NCI-H345 (cell line): ENCODE measurements at places on chromosomes 1 and 21.

DNA sequence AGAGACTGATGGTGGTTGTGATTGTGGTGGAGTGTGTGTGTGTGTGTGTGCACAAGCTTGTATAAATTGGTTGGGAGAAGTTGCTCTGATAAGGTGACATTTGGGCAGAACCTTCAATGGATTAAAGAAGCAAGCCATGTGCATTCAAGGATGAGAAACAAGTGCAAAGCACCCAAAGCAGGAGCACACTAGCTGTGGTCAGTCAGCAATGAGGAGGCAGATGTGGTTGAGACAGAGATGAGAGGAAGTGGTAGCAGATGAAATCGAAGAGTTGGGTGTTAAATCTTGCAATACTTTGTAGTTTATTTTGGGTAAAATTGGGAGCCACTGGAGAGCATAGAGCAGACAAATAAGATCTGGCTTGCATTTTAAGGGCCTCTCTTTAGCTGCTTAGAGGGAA lies 4.4 kb upstream of the PGBD5 start:
- DNase-seq = no peak

- no peak for DNase-seq
Measured at GRCh38 chr1:205071028-205071409, 13.2 kb downstream of the TMEM81 start.

GRCh38 chr1:23184212-23184934 lies 15.7 kb upstream of the LUZP1 start:
- DNase-seq = peak; percentile 56

- DNase-seq = no peak
Measured at GRCh38 chr1:10663678-10664035, 132.8 kb downstream of the CASZ1 start.

- DNase-seq = peak; percentile 12
Measured at GRCh38 chr1:117371441-117372151, 4.3 kb downstream of the MAN1A2 start.

DNA sequence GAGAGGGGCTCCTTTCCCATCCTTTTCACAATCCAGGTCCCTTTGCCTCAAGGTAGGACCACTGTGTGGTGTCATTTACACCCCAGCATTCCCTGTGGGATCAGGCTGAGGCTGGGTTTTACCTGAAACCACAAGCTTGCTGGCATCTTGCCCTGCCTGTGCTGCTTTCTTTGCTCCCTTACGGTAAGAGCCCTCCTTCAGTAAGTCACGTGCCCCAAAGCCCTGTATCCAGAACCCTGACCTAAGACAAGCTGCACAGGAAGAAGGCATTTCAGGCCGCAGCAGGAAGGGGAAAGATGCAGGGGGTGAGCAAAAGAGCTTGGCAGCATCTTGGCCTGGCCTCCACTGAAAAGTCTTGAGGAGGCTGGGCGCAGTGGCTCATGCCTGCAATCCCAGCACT lies 58.4 kb downstream of the KLHDC7A start:
- no peak for DNase-seq

DNA sequence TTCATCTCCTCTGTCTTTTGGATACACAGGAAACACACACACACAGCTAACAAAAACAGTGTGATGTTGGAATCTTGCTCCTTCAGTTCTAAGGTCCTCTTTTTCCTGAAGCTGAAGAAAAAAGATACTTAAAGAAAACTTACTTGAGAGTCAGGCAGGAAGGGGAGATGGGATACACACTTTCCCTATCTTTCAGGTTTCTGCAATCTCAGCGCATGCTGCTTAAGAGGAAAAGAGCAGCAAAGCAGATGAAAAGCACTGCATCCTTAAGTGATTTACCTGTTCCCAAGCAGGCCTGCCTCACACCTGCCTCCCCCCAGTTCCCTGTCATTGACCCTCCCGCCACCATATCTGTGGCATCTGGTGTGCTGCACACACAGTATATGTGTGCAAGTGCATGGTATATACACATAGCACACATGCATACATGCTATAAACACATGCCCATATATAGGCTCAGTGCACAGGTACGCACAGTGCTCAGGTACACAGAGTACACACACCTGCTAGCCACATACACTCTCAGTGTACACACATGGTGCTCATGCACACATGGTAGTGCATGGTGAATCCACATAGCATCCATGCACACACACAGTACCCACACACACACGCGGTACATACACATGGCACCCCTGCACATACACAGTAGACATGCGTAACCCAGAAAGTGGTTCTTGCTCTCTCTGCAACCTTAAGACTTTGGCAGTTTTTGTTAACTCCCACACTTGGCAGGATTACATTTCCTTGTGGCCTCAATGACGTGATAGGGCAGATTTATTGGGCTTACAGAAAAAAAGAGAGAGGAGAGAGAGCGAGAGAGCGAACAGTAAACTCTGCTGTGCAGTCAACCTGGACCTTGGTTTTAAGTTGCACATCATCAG lies 166.9 kb downstream of the TOMM20 start:
- DNase-seq = no peak

GRCh38 chr1:6912518-6912917 lies 127.3 kb downstream of the CAMTA1 start:
- DNase-seq = no peak

DNA sequence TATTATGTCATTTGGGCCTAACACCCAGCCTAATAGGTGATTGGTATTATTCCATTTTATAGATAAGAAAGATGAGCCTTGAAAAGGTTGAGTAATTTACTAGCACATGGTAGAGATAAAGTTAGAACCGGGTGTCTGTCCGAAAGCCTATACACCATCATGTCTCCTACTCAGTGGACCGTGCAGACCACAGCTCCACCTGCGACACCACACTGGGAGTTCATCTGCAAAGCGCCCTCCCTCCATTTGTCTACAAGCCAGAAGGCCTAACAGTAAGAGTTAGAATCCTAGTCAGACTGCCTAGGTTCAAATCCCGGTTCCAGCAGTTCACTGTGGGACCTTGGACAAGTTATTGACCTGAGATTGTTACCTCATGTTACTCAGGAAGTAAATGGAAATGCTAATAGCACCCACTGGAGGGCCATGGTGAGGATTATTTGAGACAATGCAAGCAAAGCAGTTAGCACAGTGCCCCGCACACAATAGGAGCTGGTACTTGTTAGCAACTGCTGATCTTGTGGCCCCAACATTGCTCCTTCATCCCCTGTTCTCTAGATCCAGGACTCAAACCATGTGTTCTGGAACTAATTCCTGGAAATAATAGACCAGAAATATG lies 20.5 kb downstream of the ARMH1 start:
- no peak for DNase-seq

DNA sequence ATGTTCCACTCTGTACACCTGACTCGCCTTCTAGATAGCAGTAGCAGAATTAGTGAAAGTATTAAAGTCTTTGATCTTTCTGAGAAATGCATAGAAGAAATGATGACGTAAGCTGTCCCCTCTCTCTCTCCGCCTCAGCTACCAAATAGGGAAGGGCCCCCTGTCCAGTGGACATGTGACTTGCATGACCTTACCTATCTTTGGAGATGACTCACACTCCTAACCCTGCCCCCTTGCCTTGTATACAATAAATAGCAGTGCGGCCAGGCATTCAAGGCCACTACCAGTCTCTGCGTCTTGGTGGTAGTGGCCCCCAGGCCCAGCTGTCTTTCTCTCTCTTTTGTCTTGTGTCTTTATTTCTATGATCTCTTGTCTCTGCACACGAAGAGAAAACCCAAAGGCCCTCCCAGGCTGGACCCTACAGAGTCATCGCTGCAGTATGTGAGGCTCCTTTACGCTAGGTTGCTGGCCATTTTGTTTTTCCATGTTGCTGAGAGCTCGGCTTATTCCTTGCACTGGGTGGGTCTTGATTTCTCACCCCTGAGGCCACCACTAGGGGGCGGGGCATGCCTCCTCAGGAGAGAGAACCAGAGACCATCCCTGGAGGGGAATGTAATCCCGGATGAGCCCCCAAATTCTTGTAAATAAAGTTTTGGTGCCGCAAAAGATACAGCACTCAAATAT lies 16.0 kb upstream of the ZBTB8B start:
- DNase-seq = peak; percentile 7

GRCh38 chr1:64581135-64581842 lies 111.4 kb downstream of the CACHD1 start:
- peak; percentile 64 for DNase-seq

DNA sequence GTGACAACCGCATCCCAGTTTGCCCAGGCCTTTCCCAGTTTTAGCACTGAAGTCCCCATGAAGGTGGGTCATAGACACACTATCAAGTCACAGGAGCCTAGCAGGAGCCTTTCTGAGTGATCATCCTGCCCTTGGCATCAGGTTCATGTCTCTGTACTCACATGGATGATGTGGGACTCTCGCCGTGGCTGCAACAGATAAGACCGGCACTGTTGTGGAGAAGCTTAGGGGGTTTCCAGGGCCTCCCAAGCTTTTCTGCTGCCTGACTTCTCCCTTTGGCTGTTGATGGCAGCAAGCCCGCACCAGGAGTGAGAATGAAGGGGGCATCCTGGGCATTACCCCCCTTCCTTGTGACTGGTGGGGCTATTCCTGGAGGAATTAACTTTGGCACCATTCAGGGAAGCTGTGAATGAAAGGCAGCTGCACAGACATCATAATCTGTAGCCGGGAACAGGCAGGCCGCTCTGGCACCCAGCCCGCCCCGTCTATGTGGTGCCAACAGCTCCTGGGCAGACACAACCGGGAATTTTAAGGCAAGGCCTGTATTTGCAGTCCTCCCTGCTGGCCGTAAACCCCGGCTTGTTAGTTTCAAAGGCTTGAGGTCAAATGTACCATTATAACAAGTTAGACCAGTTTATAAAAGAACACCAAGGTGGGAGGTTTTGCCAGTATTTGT lies 148.6 kb downstream of the HUNK start:
- no peak for DNase-seq

DNA sequence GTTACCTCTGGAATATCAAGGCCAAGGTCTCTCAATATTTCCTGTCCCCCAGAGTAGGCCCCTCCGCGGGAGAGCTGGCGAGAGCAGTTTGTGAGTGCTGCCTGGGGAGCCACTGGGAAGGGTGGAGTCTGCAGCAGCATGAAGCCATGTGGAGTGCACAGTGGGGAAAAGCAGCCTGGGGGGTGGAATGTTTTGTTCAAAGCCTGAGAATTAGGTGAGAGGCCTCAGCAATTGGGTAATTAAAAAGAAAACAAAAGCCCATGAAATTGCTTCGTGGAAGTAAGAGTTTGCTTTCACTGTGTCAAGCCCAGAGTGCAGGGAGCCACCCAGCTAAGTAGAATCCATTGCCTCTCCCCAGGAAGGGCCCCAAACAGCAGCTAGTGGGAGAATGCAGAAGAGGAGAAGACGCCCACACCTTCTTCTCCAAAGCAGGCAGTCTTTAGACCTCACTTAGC lies 30.2 kb upstream of the DISC1 start:
- DNase-seq = peak; percentile 51

DNA sequence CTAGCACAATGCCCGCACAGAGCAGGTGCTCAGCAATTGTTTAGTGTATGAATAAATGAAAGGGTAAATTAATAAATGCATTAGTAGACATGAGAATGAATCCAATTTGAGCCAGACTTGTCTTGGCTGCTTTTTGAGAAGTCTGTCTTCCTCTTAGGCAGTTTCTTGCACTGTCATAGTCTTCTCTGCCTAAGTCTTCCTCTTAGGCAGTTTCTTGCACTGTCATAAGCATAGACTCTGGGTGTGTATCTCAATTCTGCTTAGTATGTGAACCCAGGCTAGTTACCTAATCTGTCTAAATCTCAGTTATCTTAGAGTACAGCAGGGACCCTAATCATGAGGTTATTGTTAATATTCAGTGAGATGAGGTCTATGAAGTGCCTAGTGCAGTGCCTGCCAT lies 27.2 kb downstream of the NHLH2 start:
- DNase-seq = no peak

GRCh38 chr21:36384885-36385232 lies 333 bp upstream of the CHAF1B start:
- DNase-seq = no peak

DNA sequence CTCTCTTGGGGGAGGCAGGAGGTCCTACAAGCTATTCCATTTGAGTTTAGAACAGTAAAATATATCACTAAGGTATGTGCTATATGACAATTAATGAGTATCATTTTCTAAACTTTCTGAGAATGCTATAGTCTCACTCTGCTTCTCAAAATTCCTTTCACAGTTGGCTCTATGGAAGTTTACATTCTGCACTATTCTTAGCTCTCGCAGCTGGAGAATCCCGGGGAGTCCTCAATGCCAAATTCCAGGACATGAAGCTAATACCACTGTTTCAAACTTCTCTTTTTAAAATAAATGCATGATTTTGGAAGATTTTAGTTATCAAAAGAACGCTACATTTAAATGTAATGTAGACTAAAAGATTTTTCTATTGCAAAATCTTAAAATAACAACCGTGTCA lies 22.4 kb upstream of the PALMD start:
- no peak for DNase-seq

DNA sequence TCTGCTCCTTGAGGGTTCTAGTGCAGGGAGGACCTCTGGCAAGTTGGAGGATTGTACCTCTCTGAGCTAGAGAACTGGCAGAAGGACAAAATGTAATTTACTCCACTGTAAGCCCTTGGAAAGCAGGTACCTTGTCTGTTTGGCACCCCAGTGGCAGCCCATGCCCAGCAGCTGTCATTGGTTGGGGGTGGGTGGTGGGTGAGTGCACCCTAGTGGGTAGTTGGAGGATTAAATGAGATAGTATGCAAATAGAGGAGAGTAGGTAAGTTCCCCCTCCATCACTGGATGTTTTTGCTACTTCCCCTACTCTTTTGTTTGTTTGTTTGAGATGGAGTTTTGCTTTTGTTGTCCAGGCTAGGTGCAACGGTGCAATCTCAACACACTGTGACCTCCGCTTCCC lies 69.8 kb downstream of the RYR2 start:
- no peak for DNase-seq

- DNase-seq = no peak
Measured at GRCh38 chr1:65605621-65606020, 185.2 kb downstream of the LEPR start.

GRCh38 chr1:108601708-108602410 lies 42.0 kb downstream of the EEIG2 start:
- DNase-seq = no peak

DNA sequence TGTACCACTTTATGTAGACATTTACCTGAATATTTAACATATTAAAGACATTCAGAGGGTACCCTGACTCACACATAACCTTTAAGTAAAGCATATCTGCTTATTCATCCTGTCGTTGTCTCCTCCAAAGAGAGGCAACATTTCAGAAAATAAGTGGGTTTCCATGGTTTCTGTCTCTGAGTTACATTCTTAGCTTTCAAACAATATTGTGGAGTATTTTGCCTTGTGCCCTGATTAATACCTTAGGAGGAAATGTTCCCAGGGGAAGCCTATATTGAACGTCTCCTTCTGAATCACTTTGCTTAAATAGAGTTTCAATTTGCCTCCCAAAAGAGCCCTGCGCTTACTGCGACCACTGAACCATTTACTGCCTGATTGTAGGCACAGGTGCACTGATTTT lies 26.1 kb downstream of the PALMD start:
- DNase-seq = no peak

GRCh38 chr1:201456499-201457309 lies 12.3 kb downstream of the PHLDA3 start:
- DNase-seq = no peak

DNA sequence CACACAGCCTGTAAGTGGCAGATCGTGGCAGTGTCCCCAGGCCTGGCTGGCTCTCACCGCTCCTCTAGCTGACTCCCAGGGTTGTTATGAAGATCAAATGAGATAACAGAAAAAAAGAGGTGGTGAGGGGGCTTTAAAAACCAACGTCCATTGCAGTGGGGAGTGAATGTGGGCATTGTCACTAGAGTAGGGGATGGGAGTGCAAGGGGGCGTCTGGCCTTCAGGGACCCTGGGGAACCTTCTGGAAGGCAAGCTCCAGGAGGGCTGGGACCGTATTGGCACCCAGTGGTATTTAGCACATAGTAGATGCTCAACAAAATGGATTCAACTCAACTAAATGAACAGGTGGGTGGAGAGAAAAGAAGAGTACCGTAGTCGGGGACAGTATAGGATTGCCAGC lies 3.4 kb downstream of the PLA2G2D start:
- DNase-seq = no peak
